ENCODE measurements at places on chromosomes 3 and 15. TPM values are rescaled to one million over a fixed set of nuclear protein-coding genes. Genes with fewer than 3 reads are reported as not detected.

GRCh38 chr3:47950453-47951169 is 65.6 kb downstream of the MAP4 start:
- no peak for DNase-seq

Gene P4HTM
- total RNA-seq, result 40.5 TPM

Gene GOLGA8S
- total RNA-seq, result 0.31 TPM

Gene GRK7
- total RNA-seq, result not detected

DNA sequence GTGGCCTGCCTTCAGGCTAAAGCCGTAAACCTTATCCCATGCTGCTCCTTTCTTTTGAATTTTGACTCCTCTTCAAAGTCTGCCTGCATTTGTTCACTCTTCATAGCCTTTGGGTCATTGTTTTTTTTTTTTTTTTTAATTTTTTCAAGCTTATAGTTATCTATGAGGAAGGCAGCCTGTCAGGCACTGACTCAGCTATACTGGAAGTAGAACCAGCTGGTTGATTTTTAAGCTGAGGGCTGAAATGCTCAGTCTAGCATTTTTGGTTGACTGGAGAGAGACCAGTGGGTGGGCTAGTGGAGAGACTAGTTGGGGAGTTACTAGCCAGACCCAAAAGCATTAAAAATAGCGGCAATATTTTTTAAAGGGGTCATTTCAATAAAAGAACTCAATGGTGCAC is 44.1 kb downstream of the C3orf20 start:
- no peak for DNase-seq

GRCh38 chr3:160114355-160114995 is 110.7 kb upstream of the C3orf80 start:
- DNase-seq, result no peak

Gene LNP1
- 4.6 TPM for total RNA-seq
